Putamen (tissue), 1 donor: ENCODE measurements at places on chromosomes 7 and 10.
A peak's percentile ranks its signal among the peaks of the same experiment; 100 is the strongest.

DNA sequence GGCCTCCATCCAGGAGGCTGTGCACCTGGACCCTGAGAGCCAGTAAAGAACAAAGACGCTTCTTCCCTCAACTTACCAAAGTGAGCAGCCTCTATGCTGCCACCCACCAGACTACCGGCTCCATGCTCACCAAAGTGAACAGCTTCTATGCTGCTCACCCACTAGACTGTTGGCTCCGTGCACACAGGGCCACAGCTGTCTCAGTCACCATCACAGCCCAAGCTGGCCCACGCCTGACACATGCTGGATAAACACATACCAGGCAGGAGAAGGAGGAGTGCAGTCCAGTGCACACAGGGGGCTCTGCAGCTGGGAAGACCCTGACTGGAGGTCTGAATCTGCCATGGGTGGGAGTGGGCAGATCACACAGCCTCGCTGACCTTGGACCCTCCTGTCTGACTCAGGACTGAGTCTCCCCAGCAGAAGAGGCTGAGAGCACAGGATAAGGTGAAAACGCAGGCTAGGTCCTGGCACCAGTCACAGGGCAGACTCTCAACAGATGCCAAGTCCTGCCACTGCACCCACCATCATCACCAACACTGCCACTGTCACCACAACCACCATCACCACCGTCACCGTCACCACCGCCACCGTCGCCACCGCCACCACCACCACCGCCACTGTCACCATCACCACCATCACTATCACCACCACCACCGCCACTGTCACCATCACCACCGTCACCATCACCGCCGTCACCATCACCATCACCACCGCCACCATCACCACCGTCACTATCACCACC lies 130.9 kb downstream of the MAD1L1 start:
- no peak for DNase-seq

GRCh38 chr10:46308666-46309450 lies 22.1 kb downstream of the ANTXRL start:
- no peak for DNase-seq

DNA sequence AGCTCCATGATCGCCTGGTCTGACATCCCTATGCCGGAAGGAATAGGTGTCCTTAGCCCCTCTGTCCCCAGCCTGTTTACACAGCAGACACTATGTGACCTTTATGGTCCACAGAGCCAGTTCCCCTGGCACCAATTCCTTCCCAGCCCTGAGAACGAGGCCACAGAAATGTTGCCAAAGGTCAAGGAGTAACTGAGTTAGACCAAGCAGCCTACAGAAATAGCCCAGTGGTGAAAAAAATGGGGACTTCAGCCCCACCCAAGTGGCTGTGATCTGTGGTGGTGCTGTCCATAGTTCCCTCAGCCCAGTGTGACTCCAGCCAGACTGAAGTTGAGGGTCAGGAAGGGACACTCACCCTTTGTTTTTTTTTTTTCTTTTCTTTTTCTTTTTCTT lies 2.5 kb downstream of the PGAM2 start:
- no peak for DNase-seq

- no peak for DNase-seq
Measured at GRCh38 chr10:16612115-16612980, 90.7 kb upstream of the C1QL3 start.

DNA sequence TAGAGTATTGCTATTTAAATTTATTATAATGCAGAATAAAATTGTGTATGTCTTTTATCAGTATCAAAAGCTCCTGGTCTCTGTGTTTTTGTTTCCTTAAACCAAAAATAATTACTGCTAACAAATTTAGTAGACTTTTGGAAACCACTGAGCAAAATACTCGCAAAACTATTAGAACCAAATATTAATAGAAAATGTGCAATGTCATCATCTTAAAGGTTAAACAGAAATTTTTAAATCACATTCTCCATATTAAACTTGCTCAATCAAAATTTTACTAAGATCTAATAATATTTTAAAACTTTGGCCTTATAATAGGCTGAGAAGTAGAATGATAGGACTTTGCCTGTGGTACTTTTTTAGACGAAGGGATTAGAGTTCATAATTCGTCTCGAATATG lies 48.4 kb downstream of the AASS start:
- no peak for DNase-seq

DNA sequence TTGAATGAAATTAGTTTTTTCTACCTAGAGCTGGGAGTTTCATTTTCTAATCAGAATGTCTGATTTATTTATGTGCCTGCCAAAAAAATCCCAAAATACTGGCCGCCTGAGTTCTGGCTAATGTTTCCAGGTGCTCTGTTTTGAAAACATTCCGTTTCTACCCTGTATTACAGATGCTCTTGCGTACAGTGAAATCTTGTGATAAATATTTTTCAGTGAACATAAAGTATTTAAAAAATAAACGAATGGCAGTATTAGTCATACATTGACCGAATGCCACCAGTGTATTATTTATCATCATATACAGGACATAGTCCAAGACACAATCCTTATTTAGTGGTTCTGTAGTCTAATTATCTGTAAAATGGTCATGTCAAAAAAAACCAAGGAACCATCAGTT lies 102.8 kb downstream of the KAT6B start:
- no peak for DNase-seq

GRCh38 chr10:84194424-84195043 lies at the start of gene CDHR1:
Gene CDHR1, plus strand, starts transcription at chr10:84194537. Its CDS starts 224 bp downstream, at chr10:84194761.
- peak; percentile 45 for DNase-seq

DNA sequence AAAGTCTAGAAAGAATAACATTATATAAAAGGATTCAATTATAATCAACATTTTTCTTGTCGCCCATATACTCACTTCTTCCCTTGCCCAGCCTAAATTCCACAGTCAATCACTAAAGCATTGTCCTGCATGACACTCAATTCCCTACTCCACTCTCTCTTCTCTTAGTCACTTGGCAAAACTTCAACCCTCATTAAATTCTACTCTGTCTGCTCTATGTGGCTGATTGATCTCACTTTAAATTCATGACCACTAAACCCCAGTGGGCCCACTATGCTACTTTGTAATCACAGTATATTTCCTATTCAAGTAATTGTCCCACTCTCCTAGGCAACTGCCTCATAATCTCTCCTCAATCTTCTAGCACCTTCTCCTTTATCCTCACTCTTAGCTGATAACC lies 54.1 kb downstream of the MTERF1 start:
- DNase-seq: no peak
